CD8-positive, alpha-beta T cell (primary cell): ENCODE measurements at places on chromosomes 16 and 17.

DNA sequence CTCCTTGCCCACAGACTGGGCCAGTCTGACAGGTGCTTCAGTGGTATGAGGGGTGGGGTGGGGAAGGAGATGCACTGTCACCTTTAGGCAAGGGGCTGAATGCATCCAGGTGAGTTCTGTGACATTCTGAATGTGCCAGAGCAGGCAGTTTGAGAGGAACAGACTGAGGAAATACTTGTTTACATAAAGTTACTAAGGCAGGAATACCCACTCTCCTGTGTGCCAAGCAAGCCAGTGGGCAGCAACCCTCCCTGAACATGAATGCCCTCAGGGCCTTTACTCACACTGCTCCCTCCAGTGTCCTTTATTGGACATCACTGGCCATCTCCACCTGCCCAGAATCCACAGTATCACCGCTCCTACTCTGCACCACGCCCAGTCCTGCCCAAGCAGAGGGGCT, 33.1 kb upstream of the ULK2 start:
- DNase-seq: no peak

DNA sequence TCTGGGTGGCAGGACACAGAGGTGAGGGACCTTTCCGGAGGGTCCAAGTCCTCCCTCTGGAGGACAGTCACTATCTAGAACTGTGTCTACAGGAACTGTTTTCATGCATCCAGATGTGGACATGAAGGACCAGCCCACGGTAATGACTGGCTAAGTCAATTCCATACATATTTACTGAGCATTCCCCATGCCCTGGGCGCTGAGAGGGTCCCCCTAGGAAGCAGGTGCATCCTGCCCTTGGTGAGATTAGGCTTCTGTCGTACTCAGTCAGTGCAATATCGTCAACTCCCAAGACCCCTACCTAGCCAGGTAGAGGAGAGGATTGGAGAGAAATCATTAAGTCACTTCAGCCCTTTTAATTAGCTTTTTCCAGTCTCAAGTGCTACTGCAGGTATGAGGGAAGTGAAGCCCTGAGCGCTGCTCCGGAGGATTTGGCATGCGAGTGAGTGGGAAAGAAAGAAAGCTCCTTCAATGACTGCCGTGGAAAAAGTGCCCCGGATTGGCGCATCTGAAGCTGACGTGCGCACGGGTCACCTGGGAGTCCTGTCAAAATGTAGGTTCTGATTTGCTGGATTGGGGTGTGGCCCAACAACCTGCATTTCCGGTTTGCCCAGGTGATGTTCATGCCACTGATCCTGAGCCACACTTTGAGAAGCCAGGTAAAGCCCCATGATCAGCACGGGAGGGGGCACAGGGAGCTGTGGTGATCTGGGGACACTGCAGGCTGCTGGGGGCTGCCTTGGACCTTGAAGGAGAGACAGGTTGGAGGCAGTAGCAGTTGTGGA, 367.4 kb upstream of the TNRC6C start:
- no peak for DNase-seq

DNA sequence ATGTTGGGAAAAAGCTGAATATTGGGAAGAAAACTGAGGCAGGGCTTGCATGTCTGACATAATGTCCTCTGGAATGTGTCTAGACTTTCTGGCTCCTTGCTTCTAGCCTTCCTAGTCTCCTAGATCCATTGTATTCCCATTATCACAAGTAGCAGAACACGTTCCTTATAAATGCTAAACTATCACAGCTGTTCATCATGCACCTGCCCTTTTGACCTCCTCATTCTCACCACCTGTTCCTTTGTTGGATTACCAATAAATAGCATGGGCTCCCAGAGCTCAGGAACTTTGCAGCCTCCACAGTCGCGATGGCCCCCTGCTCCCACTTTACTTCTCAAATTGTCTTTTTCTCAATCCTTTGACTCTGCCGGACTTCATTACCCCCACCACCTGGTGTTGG, 49.7 kb downstream of the ACSM1 start:
- DNase-seq: no peak

- DNase-seq: no peak
These were observed 530 bp downstream of the NAA60 start for GRCh38 chr16:3444032-3444388.

GRCh38 chr17:74604200-74604599, 12.1 kb upstream of the CD300LD start:
- no peak for DNase-seq

GRCh38 chr17:65047941-65048340, 8.6 kb downstream of the GNA13 start:
- DNase-seq: no peak

DNA sequence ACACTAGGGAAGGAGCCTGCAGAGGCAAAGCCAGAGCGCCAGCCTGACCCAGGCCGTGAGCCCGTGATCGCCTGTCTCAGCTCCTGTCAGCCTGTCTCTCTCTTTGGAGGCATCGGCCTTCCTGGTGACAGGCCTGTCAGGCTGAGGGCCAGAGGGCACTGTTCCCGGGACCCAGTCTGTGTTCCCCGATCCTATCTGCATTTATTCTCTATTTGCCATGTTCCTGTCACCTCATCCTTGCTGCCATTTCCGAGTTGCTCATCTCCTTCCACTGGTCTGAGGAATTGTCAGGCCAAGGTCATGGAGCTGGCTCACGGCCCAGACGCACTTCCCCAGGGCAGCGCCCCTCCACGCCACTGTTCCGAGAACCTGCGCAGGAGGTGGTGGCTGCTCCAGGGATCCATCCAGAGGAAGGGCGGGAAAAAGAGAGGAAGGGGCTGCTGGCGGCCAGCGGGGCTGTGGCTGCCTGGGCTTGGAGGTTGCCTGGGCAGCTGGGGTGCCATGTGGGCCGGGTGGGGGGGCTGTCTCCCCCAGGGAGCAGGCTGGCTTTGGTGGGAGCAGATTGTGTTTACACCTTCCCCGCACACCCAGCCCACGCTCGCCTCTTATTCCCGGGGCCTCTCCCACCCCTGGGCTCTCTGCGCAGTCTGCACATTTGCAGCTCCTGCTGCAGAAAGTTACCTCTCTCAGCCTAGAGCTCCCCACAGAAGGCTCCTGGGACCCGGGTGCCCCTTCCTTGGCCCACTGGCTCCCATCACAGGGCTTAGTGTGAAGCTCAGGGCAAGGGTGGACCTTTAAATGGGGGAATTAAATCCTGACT, 4.9 kb downstream of the PRCD start:
- DNase-seq: no peak
